SHP77 (cell line): ENCODE measurements at places on chromosomes 4 and X.

DNA sequence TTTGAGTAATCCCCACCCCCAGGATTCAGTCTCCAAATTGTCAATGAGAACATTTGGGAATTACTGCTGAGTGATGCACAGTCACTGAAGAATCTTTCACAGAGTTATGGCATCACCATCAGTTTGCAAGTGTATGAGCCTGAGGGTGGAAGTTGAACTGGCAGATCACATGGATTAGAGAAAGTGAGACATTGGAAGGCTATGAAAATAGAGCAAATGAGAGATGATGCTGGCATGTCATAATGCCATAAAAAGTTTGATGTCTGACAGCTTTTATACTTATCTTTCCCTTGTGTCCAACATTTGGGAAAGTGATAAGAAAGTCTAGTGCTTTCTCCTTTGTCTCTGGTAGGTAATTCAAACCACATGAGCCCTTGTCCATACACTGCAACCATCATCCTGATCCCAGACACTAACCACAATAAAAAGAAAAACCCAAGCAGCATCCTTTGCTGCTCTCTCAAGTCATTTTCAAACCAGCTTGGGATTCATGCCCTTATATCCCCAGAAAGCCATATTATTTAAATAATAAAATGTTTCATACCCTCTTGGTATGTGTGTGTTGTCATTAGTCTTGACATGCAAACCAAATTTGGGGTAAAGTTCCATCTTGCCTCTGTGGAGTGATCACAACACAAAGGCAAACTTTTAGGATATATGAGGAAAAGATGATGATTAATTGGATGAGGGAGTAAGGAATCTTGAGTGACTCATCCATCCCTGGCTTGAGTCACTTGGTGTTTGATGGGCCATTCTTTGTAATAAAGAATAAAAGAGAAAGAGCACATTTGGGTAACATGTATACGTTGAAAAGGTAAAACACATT lies 438.9 kb downstream of the GRXCR1 start:
- DNase-seq, result no peak

DNA sequence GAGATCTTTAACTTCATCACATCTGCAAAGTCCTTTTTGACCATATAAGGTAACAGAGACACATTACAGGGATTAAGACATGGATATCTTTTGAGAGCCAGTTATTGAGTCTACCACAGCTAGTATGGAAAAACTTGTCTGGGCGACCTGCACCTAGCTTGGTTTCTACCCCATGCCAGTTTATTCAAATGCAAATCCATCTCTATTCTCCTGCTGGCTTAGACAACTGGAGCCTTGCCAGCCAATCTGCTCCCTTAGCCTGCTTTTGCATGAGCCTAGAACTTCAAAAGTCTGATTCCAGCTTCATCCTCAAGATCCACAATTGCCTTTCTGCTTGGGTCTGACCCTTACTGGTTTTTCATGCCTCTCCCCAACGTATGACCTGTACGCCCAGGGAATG lies 212.0 kb upstream of the AFF2 start:
- DNase-seq, result no peak

DNA sequence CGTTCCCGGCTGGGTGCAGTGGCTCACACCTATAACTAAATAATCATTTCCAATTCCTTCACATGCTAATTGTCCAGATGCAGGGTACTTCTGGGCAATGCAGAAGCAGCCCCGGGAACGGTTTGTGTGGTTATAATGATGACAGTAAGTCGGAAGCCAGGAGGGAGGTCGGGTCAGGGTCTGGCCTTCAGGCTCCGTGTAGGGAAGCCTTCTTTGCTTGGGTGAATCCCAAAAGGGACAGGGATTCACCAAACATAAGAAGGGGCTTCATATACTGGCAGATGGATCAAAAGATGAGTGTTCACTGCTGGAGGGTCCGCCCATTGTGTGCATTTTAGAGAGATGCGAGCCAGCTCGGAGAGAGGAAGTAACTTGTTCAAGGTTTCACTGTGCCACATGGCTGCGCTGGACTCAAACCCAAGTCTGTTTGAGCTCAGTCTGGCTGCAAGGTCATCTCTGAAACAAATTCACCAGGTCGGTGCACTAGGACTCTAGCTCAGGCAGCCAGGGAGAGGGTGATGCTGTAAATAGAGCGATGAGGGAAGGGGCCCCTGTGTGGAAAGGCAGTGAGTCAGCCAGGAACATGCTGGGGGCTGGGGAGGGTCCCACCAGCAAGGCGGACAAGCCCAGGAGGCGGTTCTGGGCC lies 4.8 kb upstream of the KIAA0232 start:
- no peak for DNase-seq

- DNase-seq, result no peak
Observed at GRCh38 chrX:149845385-149845784, 35.6 kb upstream of the MAGEA8 start.

DNA sequence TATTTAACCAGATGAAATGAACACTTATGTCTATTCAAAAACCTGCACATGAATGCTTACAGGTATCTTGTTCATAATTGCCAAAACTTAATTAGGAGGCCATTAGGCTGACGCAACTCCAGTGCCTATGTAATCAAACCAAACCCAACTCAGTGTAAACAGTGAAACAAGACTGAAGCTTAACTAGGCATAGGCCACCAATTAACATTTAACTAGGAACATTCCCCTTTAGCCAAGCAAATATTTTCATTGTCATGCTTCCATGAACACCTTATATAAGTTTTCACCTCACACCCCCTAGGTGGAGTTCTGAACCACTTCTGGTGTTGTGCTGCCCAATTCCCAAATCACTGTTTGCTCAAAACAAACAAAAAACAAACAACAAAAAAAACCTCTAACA lies 686.0 kb downstream of the STPG2 start:
- peak; percentile 0 for DNase-seq

DNA sequence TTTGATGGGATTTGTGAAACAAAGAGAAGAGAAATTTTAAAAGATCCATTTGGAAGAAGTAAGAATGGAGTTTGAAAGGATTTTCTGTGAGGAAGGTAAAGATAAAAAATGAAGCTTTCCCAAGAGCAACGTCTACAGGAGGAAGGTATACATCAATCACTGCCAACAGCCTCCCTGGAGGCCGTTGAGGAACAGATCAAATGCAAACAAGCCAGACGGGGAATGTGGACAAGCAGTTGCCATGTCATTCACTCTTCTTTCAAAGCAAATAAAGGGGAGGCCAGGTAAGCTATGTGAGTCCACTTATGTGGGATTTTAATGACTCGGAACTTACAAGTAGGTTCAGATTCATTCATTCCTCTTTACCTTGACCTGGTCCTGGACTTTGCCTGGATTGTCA lies 1020.5 kb upstream of the AGA start:
- DNase-seq, result no peak

DNA sequence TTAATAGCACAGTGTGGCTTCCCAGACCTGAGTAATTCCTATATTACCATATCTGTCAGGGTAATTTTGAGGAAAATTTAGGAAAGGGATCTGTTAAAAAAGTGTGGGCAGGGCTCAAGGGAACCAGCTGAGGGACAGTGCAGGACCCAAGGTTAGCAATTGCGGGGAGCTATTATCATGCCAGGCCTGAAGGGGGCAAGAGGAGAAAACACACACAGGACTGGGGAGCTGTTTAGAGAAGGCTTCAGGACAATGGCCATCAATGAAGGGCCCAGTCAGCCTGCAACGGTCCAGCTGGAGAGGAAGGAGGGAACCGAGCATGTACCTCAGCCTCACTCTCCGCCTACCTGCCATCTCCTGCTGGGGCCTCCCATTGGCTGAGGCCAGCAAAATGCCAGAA lies 19.0 kb upstream of the NHS start:
- no peak for DNase-seq

DNA sequence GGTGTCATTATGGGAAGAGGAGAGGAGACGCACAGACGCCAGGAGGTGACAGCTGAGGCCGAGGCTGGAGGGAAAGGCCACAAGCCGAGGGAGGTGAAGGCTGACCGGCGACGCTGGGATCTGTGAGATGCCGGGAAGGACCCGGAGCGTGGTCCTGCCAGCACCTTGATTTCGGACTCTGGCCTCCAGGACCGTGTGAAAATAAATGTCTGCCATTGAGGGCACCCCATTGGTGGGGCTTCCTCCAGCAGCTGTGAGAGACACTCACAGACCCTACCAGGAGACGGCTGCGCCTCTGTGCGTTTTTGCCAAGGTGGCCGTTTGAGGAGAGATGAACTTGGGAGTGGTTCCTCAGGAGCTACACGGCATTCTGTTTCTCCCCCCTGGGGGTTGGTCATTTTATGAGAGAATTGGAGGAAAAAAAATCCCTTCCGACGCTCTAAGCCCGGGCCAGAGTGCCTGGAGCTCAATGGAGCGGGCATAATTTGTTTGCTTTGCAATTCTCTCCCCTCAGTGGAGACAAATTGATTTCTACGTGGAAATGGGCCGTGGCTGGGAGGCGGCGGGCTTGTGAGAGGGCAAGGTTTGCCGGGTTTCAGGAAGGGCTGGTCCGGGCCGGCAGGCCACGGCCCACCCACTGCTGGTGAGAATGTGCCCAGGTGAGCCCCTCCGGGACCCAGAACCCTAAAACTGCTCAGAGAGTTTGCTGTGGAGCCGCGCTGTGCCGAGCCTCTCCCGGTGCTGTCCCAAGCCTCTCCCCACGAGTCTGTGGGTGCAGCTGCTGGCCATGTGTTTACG lies 53.9 kb downstream of the CPZ start:
- no peak for DNase-seq
